ENCODE measurements at places on chromosomes 16 and 17. TPM values are rescaled to one million over a fixed set of nuclear protein-coding genes. Genes with fewer than 3 reads are reported as not detected.

GRCh38 chr17:78101112-78101511, 27.4 kb downstream of the TMC6 start:
- H3K27ac ChIP-seq = no peak overlapping the region
- DNase-seq = no peak
- no peak overlapping the region for H3K4me3 ChIP-seq
- H3K4me1 ChIP-seq = no peaks in the 10 kb centered on the region
- H3K27me3 ChIP-seq = no peaks in the 10 kb centered on the region

DNA sequence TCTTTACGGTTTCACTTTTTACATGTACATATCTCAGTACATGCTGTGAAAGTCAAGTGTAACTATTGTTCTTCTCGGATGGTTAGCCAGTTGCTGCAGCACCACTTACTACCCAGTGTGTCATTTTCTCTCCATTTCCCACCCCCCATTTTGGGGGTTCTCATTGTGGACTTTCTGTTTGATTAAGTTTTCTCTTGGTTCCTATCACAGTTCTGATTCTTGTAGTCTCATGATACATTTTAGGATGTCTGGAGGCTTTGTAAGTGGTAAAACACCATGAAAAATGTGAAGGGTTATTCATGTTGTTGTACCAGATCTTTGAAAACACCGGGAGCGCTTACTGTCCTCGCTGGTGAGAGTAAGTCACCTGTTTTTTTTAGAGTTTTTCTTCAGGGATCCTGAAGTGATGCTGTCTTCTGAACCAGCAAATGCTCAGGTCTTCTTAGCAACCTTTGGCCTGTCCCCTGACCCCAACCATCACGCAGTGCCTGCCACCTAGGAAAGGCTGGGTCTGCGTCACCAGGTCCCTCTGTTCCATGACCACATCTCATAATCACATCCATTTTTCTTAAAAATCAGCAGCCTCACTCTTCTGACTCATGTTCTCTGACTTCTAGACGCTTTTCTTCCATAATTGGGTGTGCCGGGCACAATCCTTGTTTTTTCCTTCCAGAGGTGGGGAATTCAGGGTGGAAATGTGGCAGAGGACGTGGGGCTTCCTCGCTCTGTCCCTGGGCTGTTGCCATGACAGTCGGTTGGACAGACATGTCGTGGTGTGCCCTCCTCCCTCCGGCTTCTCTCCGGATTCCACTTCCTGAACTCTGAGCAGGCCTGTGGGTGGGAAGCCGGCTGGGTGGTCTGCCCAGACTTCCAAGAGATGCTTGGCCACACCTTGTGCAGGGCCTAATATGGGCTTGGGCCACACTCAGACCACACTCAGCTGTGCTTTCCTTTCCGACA, 102.6 kb downstream of the NTN1 start:
- H3K4me3 ChIP-seq = no peak overlapping the region
- H3K27me3 ChIP-seq = no peaks in the 10 kb centered on the region
- no peaks in the 10 kb centered on the region for H3K36me3 ChIP-seq
- H3K27ac ChIP-seq = no peak overlapping the region

DNA sequence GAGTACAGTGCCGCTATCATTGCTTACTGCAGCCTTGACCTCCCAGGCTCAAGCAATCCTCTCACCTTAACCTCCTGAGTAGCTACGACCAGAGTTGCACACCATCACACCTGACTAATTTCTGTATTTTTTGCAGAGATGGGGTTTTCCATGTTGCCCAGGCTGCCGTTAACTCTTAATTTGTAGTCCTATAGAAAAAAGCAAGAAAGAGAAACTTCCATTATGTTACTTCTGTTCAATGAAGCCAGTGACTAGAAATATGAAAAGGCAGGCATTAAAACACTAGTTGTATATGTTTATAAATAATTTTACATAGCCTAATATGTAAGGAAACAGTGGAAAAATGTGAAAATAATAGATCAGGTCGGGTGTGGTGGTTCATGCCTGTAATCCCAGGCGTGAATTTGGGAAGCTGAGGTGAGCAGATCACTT, 9.7 kb downstream of the RAD51C start:
- no peaks in the 10 kb centered on the region for H3K27me3 ChIP-seq
- H3K4me3 ChIP-seq = no peak overlapping the region
- peaks cover 23% of the 10 kb centered on the region for H3K36me3 ChIP-seq
- no peaks in the 10 kb centered on the region for H3K4me1 ChIP-seq
- H3K27ac ChIP-seq = no peak overlapping the region

The OR3A2 gene
- not detected for total RNA-seq

The HSD11B2 gene
- total RNA-seq = 2.2 TPM
